ENCODE measurements at places on chromosomes 1 and 21. TPM values are rescaled to one million over a fixed set of nuclear protein-coding genes. Genes with fewer than 3 reads are reported as not detected.

DMBX1 gene
- total RNA-seq, result 1.1 TPM

HLX gene
- 4.2 TPM for total RNA-seq

TRIM17 gene
- total RNA-seq, result not detected

BACE2 gene
- total RNA-seq, result 23.2 TPM

Data from A549 treated with Mapracorat at 1 μM for 4 hours (cell line).